ENCODE measurements at places on chromosomes 12 and 14.

GRCh38 chr14:101755591-101756324, 5.8 kb upstream of the PPP2R5C start:
- DNase-seq = no peak

DNA sequence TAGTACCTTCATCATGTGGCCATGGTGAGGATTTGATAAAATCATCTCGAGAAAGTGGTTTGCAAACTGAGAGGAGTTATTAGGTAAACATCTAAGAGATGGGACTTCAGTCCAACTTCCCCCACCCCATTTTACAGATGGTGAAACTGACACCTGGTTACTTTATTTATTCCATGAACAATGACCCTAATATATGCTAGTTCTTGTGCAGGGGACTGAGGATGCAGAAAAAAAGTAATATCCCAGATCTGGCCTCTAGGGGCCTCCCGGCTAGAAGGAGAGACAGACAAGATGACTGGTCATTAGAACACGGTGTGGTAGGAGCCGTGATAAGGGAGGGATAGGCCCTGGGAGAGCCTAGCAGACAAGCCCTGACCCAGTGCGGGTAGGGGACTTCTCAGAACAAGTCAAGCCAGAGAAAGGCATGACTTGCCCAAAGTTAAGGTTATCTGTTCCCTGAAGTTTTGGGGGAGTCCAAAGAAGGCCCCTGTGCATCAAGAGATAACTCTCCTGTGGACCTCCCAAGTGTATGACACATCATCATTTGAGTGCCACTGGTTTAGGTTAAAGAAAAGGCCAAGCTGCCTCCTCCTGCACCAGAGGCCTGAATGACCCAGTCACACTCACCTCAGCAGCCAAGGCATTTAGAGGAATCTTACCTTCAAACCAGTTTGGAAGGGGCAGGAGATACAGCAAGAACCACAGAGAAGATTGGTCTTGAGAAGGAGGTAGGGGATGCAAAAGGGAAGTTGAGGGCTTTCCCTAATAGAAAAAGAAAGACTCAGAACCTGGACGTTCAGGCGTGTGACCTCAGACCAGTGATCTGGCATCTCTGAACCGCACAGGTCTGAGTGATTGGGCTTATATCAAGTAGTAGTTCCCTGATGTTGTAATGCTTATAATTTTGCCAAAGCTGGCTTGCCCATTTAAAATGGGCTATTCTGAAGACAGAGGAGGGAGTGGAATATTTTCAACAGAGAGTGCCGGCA, 1.6 kb downstream of the CMKLR1 start:
- DNase-seq = peak; percentile 27

- DNase-seq = peak; percentile 68
Observed at GRCh38 chr14:22872033-22872832, 693 bp downstream of the LRP10 start.

DNA sequence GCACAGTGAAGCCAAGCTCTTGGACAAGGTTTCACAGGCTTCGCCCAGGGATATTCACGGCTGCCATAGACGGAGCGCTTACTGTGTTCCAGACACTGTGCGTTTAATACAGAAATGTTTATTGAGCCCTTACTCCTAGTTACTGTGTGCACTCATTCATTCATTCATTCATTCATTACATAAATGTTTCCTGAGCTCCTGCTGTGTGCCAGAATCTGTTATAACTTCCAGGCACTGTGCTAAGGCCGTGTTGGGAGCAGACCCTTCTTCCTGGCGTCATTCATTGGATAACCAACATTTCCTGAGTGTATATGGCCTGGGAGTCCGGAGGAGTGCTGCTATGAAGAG, 760 bp upstream of the MED13L start:
- no peak for DNase-seq
